ENCODE measurements at places on chromosomes 1 and 21. TPM values are rescaled to one million over a fixed set of nuclear protein-coding genes. Genes with fewer than 3 reads are reported as not detected.
A peak's percentile ranks its signal among the peaks of the same experiment; 100 is the strongest.

ZFP69B gene
- 12.2 TPM for total RNA-seq

TNFSF4 gene
- 3.1 TPM for total RNA-seq

HSD3B1 gene
- not detected for total RNA-seq

ATXN7L2 gene
- total RNA-seq: 3.1 TPM

PKP1 gene
- total RNA-seq: 0.03 TPM

DNA sequence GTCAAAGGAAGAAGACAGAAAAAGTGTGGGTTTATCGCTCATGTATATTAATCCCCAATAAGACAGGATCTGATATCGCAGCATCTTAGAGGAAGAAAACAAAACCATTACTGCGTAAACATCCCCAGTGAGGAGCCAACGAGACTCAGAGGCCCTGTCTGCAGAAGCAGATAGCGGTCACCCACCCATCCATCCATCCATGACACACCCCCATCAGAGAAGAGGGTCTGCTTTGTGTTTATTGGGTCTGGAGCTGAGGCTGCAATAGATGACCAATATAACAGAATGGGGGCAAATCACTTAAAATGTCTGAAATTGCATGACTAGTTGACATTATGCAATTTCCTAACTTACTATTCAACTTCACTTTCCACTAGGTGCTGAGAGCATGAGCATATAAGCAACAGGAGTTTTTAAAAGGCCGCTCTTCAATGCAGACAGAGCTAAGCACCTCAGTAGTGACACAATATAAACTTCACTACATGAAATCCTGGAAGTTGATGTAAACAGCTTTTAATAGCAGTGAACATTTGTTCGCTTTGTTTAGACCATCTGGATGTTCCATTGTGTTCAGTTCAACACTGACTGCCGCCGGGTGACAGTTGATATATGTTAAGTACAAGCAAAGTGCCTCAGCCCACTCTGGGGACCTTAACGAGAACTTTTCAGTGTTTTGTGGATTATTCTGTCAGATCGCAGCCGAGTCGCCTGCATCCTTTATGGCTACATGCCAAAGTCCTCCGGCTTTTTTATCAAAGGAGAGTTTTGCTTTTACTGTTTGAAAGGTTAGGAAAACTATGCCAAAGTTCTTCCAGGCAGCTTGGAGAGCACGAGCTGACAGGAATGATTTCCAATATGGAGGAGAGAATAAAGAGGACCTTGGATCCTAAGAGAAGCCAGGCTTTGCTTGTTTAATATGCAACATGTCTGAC lies 167.5 kb downstream of the ZNF281 start:
- no peak for DNase-seq

- no peak for DNase-seq
Measured at GRCh38 chr1:13723810-13724209, 23.8 kb downstream of the PRDM2 start.

GRCh38 chr1:118395430-118395991 lies 210.5 kb upstream of the SPAG17 start:
- no peak for DNase-seq

- DNase-seq: no peak
Measured at GRCh38 chr1:43484367-43484766, 30.6 kb upstream of the HYI start.

GRCh38 chr1:70688580-70688979 lies 277.5 kb downstream of the CTH start:
- no peak for DNase-seq

DNA sequence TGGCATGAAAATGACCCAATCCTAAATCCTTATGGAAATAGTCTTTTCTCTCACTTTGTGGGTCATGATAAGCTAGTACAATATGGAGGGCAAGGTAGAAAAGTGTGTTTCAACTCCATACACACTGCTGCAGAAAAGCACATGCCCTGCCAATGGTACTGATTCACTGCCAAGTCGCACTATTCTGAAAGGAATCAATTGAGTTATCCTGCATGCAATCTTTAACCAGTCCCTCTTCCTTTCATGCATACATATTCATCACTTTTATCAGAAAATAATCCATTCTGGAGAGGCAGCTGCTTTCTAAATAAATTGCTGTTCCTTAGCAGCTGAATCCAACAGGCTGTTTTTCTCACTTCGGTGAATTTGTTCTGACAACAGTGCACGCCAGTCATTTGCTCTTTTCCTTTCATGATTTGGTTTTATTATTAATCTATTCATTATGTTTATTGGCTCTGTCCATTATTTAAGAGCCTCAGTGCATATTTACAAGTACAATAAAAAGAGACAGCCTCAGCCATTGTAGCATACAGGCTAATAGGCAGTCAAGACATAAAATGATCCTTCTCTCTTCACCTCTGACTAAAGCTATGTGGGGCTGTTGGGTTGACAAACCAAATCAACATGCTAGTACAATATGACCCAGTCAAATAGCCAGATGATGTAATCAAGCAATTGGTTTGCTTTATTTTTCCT lies 108.8 kb downstream of the CHD1L start:
- DNase-seq: no peak

DNA sequence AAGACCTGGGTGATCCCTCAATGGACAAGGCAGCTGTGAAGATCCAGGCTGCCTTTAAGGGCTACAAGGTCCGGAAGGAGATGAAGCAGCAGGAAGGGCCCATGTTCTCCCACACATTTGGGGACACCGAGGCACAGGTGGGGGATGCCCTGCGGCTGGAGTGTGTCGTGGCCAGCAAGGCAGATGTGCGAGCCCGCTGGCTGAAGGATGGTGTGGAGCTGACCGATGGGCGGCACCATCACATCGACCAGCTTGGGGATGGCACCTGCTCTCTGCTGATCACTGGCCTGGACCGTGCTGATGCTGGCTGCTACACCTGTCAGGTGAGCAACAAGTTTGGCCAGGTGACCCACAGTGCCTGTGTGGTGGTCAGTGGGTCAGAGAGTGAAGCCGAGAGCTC lies 85.2 kb downstream of the TRIM11 start:
- DNase-seq: no peak

DNA sequence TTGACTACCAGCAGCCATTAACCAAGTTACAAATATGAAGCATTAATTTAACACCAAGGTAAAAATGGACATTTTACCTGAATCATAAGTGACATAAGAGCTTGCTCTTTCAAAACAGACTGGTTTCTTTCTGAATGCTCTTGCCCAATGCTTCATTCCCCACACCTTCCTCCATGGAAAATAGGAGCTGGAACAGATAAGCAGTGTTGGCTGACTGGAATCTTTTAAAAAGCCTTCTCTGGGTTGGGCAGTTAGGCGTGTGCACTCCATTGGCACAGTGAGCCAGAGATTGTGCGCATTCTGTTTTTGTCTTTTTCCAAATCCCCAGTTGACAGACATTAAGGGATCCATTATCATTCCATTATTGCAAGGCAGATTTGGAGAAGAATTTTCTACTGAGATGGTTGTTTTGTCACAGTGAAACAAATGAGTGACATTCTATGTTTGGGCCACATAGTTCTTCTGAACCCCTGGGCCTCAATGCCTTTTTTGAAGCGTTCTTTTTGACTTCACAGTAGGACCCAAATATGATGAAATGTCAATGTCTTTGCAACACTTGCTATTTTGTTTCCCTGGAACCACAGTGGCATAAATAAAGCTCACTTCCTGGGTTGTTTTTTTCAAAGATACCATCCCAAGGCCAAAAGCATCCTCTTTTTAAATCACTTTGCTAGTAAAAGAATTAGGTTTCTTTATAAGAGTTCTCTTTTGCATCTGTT lies 32.3 kb downstream of the LRRC8B start:
- DNase-seq: no peak

DNA sequence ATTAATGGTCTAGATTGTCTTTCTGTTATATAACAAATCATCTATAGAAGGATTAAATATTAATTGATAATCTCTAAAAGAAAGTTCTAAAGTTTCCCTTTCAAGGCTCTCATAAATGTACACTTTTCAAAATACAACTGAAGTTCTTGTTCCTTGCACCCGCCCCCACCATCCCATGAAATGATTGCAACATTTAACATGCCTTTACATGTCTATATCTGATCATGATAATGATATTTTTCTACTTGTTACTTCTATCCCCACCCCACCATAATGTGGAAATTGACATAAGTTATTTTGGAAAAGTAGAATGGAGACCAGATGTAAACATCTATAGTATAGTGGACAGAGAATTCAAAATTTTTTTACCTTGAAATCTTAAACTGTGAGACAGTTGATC lies 186.6 kb downstream of the NTNG1 start:
- no peak for DNase-seq

GRCh38 chr21:36790616-36791015 lies 91.7 kb downstream of the SIM2 start:
- no peak for DNase-seq

DNA sequence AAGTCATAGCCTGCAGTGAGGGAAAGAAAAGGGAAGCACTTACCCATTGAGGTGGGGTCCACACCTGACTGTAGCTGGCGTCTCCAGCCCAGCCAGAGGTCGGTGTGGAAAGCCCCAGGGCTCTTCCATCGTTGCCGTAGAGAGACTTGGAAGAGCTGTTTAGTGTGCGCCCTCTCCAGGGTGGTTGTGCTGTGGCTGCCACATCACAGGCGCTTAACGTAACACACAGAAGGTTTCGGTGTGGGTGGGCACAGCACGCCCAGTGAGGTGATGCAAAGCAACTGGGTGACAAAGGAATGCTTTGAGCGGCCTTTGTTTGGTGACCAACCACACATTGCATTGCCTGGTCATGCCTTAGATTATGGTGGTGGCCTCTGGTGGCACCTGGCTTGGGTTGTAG lies 36.8 kb upstream of the KIF1B start:
- no peak for DNase-seq

GRCh38 chr1:243939167-243939848 lies 89.3 kb upstream of the AKT3 start:
- peak; percentile 46 for DNase-seq

DNA sequence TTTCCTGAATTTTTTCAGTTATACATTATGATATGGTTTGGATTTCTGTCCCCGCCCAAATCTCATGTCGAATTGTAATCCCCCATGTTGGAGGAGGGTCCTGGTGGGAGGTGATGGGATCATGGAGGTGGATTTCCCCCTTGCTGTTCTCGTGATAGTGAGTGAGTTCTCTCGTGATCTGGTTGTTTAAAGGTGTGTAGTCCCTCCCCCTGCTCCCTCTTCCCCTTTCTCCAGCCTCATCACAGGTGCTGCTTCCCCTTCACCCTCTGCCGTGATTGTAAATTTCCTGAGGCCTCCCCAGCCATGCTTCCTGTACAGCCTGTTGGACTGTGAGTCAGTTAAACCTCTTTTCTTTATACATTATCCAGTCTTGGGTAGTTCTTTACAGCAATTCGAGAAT lies 93.2 kb upstream of the HNRNPU start:
- DNase-seq: no peak

GRCh38 chr1:233704170-233704897 lies 90.4 kb downstream of the KCNK1 start:
- DNase-seq: no peak

DNA sequence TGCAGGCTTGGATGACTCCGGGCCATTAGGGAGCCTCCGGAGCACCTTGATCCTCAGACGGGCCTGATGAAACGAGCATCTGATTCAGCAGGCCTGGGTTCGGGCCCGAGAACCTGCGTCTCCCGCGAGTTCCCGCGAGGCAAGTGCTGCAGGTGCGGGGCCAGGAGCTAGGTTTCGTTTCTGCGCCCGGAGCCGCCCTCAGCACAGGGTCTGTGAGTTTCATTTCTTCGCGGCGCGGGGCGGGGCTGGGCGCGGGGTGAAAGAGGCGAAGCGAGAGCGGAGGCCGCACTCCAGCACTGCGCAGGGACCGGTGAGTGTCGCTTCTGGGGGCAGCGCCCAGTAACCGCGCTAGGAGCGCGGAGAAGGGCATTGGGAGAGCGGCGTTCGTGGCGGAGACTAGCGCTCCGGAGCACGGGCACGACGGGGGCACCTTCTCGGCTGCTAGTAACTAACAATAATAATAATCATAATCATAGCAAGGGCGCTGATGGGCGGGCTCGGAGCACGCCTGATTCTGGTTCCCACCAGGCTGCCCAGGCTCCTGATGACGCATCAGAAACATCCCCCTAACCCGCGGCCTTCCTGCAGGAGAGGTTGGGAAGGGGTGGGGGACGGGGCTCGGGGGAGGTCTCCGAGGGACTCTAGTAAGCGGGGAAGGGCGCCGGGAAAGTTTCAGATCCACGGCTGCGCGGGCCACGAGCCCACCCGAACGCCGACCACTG lies at the start of gene MX1:
Gene MX1, plus strand, starts transcription at position 286 of the 722 bp plus-strand sequence. CDS start 5,832 bp downstream, outside the sequence.
- no peak for DNase-seq

GRCh38 chr1:46284058-46284457 lies 19.4 kb downstream of the LRRC41 start:
- DNase-seq: no peak
